Stimulated activated CD8-positive, alpha-beta memory T cell treated with anti-CD3 and anti-CD28 coated beads, Interleukin-7, amount 100 ng/mL, for 4 hours (primary cell): ENCODE measurements at places on chromosomes 7 and 10.

DNA sequence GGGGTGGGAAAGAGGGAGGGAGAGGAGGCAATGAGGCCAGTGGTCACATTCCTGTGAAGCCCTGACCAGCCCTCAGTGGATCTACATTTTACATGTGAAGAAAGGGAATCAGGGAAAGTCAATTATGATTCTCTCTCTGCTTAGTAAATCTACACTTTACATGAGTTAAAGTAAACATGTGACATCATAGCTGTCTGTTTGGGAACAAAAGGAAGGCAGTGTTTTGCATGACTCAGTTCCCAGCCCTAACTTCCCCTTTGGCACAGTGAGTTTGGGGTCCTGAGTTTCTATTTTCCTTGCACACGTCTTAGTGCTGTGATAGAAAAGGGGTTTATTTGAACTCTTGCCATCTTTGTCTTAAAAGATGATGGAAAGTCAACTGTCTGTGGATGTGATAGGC lies 615.1 kb downstream of the SDK1 start:
- DNase-seq: no peak

DNA sequence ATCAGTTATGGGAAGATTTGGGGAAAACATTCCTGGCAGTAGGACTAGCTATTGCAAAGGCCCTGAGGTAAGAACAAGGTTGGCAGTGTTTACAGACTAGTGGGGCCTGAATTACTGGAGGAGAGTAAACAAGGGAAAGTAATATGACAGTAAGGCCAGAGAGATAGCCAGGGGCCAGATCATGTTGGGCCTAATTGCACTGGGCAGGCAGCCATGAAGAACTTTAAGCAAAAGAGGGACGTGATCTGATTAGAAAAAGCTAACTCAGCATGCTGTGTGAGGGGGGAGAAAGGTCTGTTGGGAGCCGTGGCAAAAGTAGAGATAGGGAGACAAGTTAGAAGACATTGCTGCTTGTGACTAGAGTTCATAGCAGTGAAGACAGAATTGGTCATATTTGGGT lies 9.2 kb downstream of the NUP42 start:
- no peak for DNase-seq

DNA sequence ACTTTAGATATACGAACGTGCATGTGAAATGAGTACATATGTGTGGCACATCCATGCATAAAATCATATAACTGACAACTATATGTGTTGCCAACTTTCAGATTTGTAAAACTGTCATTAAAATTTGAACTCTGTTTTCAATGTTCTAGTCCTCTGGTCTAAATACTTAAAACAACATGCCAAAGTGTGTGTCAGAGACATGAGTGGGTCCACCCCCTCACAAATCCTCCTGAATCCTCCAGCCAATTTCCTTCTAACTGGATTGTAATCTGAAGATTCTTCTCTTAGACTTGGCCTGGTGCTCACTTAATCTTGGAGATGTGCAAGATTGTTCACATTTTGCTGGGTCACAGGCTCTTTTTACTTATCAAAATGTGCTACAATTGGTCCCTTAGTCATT lies 184.1 kb downstream of the RELN start:
- DNase-seq: no peak

DNA sequence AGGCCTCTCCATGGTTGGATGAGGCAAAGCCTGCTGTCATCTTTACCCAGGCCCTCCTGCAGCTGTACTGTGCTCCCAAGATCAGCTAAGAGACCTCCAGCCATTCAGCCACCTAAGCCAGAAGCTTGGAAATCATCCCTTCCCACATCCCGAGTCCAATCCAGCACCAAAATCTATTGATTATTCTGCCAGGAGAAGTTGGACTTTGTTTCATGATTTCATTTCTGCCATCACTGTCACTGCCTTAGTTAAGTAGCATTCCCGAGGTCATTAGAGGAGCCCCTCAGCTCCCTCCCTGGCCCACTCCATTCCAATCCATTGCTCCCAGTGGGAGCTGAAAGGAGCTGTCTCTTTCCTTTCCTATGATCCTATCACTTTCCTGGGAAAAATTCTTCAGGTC lies 14.1 kb downstream of the AKR1E2 start:
- no peak for DNase-seq

GRCh38 chr10:14880229-14880628 lies 1.6 kb downstream of the SUV39H2 start:
- DNase-seq: no peak

- DNase-seq: no peak
These were observed 26.7 kb downstream of the IQCE start for GRCh38 chr7:2585446-2585845.

DNA sequence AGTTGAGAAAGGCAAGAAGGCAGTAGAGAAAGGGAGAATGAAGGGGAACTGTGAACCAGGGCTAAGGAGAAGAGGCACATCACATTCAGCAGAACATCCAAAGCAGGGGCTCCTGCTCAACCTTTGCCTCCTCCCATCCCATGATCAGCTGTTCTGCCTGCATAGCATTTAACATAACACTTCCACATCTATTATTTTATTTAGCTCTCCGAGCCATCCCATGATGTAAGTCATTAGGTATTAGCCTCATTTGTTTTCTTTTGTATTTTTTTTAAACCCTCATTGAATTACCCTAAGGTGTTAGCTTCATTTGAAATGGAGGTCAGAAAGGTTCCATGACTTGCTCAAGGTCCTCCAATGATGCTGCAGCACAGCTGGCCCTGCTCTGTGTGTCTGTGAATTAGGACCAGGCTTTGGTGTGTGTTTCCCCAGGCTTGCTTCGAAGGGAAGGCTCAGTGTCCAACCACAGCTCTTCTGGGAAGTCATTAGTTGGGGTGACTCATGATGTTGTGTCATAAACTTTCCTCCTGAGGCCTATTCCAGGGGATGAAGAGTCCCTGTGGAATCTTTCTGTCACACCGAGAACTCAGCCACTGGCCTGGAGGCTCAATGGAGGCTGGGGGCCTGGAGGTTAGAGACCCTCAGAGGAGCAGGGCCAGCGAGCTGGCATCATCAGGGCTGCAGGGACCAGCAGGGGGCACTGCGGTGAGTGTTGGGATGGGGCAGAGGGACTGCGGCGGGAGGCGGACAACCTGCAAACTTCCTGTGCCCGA lies 16.5 kb downstream of the NPFFR1 start:
- DNase-seq: no peak

DNA sequence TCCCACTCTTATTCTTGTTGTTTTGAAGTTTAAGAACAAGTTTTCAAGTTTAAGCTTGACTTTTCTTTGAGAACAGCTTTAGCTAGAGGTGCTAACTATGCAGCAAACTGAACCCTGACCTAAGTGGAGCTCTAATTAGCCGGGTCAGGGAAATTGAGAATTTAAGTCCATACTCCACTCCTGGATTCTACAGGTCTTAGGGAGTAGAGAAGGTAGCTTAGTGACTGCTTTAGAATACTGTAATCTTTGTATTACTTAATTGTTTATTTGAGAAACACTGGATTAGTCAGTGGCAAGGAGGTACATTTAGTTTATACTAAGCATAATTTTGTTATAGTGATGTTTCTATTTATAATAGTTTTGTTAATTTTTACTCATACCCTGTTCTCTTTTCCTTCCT lies 74.6 kb upstream of the STRIP2 start:
- DNase-seq: no peak

DNA sequence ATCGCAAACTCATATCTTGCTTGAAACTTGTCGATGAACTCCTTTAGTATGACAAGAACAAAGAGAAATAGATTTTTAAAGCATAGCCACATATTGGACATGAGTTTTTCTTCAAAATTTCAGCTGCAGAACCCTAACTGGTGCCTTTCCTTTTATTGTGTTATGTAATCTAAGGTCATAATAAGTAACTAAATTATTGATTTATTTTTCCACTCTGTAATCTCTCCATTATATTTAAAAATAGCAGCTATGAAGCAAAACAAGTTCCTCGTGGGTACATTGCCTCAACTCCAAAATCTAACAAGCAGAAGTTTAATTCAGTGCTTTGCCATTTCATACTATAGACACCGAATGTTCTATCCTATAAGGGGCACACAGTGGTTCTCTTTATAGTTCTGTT lies 159.2 kb upstream of the PRSS1 start:
- no peak for DNase-seq

DNA sequence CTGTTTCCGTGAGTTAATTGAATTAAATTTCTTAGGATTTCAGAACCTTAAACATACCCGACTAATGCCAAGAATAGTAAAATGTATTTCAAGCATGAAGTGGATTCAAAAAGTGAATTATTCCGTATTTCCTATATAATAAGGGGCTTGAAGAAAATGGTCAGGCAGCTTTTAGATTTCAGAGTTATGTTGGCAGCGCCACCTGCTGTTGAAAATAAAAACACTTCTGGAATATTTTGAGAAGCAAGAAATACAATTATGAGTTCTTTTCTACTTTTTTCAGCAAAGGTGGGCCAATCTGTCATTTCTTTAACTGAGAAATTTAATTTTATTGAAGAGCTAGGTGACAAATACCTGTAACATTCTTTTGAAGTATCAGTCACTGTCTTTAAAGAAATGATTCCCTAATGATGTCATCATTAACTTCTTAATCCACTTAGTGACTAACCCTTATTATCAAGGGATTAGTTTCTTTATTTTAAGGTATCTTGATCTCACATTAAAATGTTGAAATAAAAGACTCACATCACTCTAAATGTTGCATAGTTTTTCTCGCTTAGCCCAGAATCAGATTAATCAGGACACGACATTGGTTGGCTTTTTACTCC lies 36.6 kb upstream of the AGR3 start:
- DNase-seq: no peak

DNA sequence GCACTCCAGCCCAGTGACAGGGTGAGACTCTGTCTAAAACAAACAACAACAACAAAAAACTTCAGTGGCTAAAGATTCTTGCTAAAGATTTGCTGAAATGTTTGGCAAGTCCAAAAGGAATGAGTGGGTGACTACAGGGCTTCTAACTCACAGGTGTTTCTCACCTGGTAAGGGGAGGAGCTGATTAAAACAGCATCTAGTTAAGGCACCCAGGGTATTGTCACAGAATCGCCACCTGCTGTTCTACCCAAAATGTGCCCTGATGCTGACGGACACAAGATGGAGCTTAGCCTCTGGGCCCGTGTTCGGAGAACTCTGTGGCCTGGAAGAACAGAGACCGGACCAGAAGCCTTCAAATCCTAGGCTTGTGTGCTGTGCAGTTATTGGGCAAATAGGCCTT lies 336.0 kb upstream of the GALNT17 start:
- no peak for DNase-seq

DNA sequence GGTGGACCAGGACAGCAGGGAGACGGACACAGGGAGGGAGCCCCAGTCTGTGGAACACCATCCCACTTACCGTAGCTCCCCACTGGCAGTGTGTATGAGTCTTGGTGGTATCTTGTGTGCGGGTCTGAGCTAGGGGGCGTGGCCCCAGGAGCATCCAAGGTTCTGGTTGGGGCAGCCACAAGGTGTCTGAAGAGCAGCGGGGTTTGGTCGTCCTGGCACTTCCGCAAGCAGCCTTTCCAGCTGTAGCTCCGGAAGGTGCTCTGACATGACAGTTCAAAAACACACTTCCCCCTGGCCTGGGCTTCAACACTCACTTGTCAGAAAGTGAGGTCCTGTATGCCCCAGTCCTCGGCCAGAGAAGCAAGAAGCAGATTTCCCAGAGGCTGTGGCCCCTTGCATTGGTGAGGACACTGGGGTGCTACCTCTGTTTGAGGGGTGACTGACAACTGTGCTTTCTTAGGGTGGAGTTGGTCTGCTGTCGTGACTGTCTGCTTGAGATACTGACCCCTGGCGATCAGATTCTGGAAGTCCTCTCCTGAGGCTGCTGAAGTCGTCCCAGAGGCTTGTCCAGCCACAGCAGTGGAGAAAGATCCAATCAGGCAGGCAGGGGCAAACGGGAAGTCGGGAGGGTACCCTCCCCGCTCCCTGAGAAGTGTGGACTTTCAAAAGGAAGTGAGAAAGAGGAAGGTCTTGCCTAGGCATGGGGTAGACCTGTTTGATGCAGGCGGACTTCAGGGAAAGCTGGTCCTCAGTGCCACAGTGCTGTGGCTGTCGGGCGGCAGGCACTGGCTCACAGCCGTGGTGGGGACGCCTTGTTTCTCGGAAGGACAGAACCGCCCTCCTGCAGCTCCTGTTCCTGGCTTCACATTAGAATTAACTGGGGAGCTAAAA lies 51.4 kb upstream of the PFKFB3 start:
- no peak for DNase-seq

DNA sequence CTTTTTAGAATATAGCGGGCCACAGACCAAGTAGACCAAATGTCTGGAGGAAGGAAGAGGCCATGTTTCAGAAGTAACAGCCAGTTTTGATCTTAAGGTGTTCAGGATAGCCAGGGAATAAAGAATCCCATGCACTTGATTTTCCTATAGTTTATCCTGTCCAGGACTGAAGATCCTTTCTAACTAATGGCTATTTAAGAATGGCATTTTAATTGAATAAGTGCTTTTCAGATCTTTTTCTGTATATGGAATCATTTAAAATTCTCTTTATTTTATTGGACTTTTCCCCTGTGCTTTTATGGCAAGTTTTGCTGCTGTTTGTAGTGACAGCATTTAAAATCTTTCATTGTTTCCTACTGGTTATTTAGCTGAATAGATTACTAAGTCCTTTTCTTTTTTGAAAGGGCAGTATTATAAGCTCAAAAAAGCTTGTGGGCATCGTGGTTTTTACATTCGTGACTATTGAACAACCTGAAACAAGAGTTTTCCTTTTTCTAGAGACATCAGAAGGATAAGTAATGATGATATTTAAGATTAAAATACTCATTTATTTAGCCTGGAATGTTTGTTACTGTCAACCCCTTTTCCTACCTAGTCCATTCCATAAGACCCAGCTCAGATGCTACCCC lies 2.4 kb downstream of the INPP5F start:
- DNase-seq: no peak

DNA sequence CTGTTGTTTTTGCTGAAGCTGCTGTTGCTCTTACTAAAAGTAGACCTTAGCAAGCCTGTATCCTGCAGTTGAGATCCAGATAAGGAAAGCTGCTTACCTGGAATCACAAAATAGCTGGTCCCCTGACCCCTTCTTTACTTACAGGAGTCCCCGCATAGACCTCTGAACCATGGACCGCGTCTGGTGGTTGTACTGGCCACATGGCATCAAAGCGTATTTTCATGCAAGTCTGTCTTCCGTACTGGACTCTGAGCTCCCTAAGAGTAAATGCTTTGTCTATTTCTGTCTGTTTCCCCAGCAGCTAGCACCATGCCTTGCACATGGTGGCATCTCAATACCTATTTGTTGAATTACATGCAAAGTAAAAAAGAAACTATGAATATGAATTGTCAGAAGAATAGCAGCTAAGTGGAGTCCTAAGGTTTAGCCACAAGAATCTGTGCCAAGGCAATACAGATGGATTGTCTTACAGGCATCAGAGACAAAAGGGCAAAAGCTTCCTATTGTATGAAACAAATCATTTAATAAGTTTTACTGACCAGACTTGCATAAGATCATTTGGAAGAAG lies 159.2 kb downstream of the PAXIP1 start:
- DNase-seq: no peak

- DNase-seq: no peak
These were observed 833.5 kb downstream of the XPNPEP1 start for GRCh38 chr10:109089779-109090178.

DNA sequence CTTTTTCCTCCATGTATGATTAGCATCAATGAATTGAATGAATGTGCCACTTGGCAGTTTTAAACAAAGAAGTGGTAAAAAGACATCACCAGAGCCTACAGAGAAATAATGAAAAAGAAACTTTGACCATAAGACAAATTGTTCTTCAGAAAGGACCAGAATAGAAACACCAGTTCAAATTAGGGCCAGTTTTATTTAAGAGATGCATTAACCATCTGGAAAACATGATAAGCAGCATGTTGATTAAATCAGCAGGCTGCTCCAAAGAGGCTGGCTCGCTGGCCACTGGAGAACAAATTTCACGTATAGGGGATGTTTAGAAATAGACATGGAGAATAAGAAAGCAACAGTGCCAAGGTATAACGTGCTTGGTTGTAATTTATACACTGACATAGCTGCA lies 242.3 kb upstream of the AOAH start:
- DNase-seq: no peak
